Activated T-helper 1 cell treated with anti-CD3 and anti-CD28 coated beads, Interleukin-12 subunit alpha, Interleukin-12 subunit beta, Interleukin-2, Interleukin-4 antibody, amounts not matched to agents 30 ng/mL and 10 ng/mL and 1 ng/mL, durations not matched to agents 14 hours and 24 hours and 36 hours (primary cell): ENCODE measurements at places on chromosomes 5 and 9.

DNA sequence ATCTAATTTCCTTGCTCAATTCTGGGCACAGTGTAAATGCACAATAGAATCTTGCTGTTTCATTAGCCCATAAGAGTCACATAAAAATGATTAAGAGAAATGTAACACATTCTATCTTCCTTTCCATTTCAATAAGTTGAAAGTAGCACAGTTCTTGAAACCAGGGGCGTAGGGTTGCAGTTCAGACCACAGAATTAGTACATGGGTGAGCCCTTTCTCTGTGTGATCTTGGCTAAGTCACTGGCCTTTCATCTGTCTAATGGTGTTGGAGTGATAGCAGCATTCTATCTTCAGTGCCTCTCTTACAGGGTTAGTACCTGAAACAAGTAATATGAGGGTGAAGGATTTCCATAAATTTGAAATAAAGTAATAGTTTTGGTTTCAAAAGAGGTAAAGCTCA lies 445.3 kb upstream of the ZNF462 start:
- no peak for DNase-seq

- no peak for DNase-seq
Observed at GRCh38 chr9:12183321-12183720, 509.9 kb upstream of the TYRP1 start.

- no peak for DNase-seq
Observed at GRCh38 chr5:132102944-132103331, 29.3 kb downstream of the CSF2 start.

DNA sequence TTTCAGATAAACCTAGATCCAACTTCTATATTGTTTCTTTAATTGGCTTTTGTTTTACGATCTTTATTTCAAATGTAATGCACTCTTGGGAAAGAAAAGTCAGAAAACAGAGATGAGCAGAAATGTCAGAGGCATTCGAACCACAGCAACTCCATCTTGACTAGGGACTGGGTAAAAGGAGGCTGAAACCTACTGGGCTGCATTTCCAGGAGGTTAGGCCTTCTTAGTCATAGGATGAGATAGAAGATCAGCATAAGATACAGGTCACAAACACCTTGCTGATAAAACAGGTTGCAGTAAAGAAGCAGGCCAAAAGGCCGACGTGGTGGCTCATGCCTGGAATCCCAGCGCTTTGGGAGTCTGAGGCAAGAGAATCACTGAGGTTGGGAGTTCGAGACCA lies 30.5 kb upstream of the DAPK1 start:
- no peak for DNase-seq

DNA sequence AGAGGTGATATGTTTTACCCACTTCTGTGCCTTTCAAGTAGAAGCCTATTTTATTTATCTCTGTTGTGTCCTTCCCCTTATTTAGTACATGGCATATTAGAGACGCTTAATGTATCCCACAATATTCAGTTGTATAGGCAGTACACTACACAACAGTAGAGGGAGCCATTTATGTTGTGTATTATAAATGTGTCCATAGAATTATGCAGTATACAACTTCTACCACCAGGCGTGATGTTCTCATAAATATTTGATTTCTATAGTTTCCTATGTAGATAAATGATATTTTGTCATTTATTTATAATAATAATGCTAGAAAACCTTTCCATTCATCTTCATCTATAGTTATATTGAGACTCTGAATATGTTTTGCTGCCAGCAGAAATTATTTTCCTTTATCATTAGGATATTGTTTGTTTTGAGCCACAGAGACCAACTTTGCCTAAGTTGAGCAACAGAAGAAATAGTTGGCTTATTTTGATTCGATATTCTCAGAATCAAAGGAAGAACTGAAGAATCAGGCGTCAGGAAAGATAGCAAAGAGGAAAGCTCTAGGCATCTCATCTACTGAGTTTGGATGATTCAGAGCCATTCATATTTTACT lies 81.7 kb downstream of the ADAMTS19 start:
- DNase-seq: no peak
